Choroid plexus epithelial cell (primary cell): ENCODE measurements at places on chromosomes 6 and 20.

DNA sequence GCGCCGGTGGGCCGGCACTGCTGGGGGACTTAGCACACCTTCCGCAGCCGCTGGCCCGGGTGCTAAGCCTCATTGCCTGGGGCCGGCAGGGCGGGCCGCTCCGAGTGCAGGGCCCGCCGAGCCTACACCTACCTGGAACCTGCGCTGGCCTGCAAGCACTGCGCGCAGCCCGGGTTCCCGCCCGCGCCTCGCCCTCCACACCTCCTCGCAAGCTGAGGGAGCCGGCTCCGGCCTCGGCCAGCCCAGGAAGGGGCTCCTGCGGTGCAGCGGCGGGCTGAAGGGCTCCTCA is 10.7 kb upstream of the MPC1 start:
- DNase-seq, result no peak

- DNase-seq, result no peak
These were observed 48.4 kb upstream of the CDYL start for GRCh38 chr6:4727671-4728435.

DNA sequence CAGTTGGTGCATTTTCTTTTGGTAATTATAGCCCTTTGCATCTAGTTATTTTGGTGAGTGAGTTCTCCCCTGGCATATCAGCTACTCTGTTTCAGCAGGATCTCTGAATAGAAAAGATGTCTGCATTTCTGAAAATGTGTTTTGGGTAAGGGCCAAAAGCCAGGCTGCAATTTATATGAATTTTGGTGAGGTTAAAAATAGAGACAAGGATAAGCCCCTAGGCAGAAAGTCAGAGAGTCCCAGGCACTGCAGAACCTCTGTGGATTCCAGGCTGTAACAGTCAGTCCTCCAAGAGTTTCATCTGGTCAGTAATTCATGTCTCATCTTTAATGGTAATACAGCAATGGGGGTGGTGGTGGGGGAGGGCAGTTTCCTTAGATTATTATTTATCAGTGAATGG is 53.0 kb downstream of the HDGFL1 start:
- no peak for DNase-seq

DNA sequence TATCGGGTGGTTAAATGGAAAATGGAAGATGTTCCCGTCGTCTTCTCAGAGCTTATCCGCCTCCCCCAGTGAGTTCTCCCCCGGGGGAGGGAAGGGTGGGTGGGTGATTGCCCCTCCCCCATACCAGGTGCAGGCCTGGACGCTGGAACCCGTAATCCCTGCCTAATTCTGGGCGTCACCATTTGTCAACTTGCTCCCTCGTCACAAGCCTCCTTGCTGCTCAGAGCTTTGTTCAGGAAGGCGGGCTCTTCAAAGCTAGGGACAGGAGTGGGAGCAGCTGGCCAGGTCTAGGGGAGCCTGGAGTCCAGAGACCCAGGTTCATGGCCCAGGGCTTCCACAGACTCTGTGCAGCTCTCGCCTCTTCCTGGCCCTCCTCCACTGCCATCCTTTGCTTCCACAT is 25.6 kb downstream of the CDH22 start:
- DNase-seq, result no peak

- DNase-seq, result no peak
These were observed 138.6 kb downstream of the BCKDHB start for GRCh38 chr6:80245043-80245442.

DNA sequence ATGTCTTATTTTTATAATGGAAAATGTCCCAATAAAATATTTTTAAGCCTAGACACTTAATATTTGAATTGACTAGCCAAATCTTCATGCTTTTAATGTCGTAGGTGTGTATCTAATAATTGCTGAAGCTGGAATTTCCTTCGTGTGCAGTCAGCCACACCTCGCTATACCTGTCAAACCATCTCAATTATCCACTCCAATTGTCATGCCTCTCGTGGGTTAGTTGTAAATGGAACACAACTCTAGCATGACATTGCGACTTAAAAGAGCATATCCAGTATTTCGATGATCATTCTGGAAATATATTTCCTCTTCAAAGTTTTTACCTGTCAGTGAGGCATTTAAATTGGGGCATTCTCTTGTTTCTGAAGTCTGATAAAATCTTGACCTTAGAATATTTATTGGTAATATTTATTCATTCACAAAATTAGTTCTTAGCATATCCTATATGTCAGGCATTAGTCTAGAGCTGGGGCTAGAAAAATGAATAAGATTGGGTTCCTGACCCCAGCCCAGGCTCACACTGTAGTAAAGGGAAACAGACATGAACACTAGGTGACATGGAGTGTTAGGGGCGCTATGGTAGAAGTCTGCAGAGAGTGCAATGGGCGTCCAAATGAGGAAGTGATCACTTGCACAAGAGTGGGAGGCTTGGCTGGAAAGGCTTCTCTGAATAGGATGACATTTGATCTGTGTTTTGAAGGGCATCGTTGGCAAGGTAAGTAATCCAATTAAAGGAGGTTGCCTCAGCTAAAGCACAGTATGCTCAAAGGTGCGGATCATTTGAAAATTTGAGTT is 11.0 kb upstream of the CFAP206 start:
- no peak for DNase-seq

DNA sequence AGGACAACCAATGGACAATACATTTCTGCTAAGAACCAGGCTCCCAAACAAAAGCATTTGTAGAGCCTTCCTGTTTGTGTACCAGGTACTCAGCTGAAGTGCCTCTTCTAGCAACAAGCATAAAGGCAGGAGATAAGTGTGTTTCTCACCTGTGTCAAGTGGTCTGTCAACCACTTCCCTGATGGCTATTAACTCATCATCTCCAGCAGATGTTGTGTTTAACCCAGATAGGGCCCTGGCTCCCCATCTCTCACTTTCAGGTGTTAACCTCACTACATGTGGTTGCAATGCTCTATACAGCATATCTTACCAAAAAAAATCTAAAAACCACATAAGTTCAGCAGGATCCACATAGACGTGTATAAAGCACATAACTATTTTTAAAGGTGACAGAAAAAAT is 9.6 kb upstream of the IL17A start:
- no peak for DNase-seq

DNA sequence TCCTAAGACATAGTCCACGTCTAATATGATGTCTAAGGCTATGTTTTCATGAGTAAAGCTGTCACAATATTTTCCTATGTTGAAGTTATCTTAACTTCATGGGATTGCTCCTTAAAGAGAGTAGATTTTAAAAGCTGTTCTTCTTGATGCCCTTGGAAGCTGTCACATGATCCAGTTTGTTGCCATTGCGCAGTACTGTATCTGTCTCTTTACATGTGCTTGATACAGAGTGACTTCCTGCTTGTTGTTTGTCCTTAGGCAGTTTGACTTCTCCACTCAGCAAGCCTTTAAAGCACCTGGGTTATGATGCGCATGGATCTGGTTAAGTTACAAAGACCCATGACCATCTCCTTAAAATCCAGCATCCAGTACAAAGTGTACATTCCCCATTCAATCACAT is 85.4 kb downstream of the CDYL start:
- no peak for DNase-seq

- no peak for DNase-seq
These were observed 531.4 kb upstream of the RNF217 start for GRCh38 chr6:124430740-124431318.

- DNase-seq, result no peak
These were observed 10.5 kb upstream of the CCR6 start for GRCh38 chr6:167112421-167112820.

- no peak for DNase-seq
These were observed 182.8 kb upstream of the FOXQ1 start for GRCh38 chr6:1129131-1129530.

GRCh38 chr6:170561555-170561954 is 7.4 kb downstream of the TBP start:
- no peak for DNase-seq

- no peak for DNase-seq
These were observed 71.8 kb upstream of the L3MBTL3 start for GRCh38 chr6:129946439-129947140.
